Muscle of leg (tissue), 16 donors: ENCODE measurements at places on chromosomes 6 and 20.

- peak; percentile 55 for DNase-seq
Observed at GRCh38 chr6:139973669-139974344, 599.4 kb upstream of the CITED2 start.

DNA sequence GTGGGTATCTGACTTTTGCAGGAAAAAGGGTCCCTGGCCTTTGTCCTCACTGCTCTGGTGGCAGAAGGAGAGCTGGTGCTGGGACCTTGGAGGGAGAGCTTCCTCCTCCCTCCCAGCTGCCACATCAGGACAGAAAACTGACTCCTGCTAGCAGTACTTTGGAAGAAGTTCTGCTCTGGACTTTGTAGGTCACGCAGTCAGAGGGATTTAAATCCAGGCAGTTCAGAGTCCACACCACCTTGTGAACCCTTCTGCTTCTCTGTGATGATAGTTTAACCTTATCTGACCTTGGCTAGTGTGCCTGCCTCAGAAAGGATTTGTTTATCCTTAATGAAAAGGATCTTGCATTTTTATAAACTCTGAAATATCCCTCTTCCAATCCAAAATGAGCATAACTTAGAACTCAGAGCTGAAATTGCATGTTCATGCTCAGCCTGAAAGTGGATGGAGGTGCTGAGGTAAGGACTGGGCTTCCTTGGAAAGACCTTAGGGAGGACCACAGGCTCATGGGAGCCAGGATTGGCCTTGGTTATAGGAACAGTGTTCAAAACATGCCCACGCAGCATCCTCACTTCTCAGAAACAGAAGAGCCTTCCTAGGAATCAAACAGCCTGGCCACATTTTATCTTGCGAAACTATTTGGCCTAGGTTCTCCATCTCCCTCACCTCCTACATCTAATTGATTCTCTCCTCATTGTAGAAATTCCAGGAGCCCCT, 123.9 kb upstream of the SASH1 start:
- DNase-seq = no peak

DNA sequence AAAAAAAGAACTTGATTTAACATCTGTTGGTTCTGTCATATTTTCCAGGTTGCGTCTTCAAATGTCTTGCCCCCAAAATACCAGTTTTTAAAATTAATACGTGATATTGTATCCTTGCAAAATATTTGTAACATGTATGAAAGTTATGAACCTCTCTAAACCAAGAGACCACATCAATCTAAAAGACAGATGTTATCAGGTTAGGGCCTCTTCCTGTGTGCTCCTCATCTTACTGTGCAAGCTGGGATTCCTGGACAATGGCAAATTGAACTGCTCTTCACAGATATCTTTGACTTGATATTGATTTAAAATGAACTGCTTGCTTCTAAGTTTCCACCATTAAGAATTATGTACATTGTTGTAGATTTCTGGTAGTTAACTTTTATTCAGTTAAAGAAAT, 9.6 kb downstream of the TMEM239 start:
- no peak for DNase-seq

GRCh38 chr6:85129881-85130280, 320.0 kb upstream of the NT5E start:
- no peak for DNase-seq

DNA sequence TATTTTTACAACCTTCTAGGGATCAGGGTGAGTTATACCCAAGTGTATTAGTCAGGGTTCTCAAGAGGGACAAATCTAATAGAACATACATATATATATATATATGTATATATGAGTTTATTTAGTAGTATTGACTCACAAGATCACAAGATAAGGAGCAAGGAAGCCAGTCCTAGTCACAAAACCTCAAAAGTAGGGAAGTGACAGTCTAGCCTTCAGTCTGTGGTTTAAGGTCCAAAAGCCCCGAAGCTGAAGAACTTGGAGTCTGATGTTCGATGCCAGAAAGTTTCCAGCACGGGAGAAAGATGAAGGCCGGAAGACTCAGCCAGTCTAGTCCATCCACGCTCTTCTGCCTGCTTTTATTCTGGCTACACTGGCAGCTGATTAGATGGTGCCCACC, 632.7 kb upstream of the AGPAT4 start:
- DNase-seq = no peak

- DNase-seq = no peak
Observed at GRCh38 chr20:4926531-4927156, 74.7 kb downstream of the SLC23A2 start.

DNA sequence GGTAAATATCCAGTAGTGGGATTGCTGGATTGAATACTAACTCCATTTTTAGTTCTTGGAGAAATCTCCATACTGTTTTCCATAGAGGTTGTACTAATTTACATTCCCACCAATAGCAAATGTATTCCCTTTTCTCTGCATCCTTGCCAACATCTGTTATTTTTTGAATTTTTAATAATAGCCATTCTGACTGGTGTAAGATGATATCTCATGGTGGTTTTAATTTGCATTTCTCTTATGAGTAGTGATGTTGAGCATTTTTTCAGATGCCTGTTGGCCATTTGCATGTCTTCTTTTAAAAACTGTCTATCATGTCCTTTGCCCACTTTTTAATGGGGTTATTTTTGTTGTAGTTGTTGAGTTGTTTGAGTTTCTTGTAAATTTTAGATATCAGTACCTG, 253.2 kb downstream of the HAO1 start:
- no peak for DNase-seq
